ENCODE measurements at places on chromosomes 6 and 20. TPM values are rescaled to one million over a fixed set of nuclear protein-coding genes. Genes with fewer than 3 reads are reported as not detected.

The ZNF292 gene
- total RNA-seq: 66.0 TPM

The TMEM74B gene
- 87.6 TPM for total RNA-seq

The TSBP1 gene
- total RNA-seq: not detected

The C6orf163 gene
- 5.4 TPM for total RNA-seq

The MAP7 gene
- 16.5 TPM for total RNA-seq
